Left kidney (tissue), 8 donors: ENCODE measurements at places on chromosomes 7 and 10.
A peak's percentile ranks its signal among the peaks of the same experiment; 100 is the strongest.

DNA sequence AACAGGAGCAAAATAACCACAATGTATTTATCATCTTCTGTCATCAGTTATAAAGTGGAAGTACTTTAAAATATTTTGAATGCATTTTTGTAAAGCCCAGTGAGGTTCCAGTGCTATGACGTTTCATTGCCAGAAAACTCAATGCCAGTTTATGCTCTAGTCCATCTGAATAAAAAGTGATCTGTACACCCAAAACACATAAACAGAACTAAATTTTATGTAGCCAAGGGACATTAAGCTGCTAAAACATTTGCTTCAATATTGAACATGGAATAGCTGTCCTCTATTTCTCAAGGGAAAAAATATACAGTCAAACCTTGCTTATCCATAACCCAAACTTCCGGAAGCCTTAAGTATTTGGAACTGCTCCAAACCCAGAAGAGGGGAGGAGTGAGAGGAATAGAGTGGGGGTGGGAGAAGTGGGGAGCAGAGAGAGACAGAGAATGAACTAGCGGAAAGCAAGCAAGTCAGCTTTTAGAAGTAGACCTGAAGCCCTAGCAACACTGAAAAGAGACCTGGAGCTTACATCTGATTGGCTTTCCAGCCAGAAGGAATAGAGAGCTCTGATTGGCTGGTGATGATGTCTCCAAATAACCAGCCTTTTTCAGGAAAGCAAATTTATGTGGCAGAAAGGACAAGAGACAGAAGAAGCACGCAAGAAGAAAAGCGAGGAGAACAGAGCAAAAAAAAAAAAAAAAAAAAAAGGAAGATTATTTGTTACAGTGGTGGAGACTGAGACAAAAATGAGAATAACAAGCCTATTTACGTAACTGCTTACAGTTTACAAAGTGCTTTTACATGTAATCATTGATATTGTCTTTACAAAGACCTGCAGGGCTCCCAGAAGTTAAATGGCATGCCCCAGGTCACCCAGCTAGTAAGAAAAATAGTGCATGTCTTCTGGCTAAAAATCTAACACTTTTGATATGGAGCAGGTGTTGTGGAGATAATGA lies 196.0 kb downstream of the RNLS start:
- DNase-seq = peak; percentile 83

GRCh38 chr10:43261578-43262396 lies 5.1 kb downstream of the RASGEF1A start:
- no peak for DNase-seq

GRCh38 chr10:59331661-59332060 lies 30.7 kb downstream of the FAM13C start:
- no peak for DNase-seq

GRCh38 chr7:16428672-16429071 lies 7.3 kb upstream of the CRPPA start:
- DNase-seq = no peak

- DNase-seq = peak; percentile 46
These were observed 285.1 kb downstream of the CCSER2 start for GRCh38 chr10:84613336-84614021.
